T-helper 1 cell (primary cell): ENCODE measurements at places on chromosomes 11 and 22.

GRCh38 chr11:9790703-9791102 lies 126.8 kb downstream of the SWAP70 start:
- no peak for DNase-seq

DNA sequence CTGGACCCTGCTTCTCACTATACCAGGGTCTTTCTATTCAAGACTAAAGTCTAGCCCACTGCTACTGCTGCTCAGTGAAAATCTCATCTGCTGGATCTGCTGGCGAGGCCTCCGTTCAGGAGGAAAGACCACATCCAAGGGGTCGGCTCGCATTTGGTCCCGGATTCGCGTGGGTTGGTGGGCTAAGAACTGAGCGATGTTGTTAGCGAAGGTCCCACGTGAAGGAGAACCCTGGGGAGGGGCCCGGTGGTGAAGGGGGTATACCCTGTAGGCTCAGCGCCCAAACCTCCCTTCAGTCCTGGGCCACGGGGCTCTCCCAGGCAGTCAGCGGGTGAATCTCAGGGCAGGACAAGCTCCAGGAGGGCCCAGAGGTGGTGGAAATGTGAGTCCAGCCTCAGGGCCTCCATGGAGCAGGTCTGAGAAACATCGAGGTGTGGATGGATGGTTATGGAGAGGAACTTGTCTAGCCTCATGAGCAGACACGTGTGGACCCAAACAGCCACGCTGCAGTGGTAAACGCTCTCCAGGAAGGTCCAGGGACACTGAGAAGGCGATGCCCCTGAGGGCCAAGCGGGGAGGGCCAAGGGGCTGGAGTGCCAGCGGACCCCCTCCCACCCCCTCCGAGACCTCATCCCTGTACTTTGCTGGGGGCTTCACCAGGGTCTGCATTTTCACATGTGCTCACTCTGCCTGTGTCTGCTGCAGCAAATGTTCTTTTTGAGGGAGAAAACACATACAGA lies 152.3 kb downstream of the CTTN start:
- DNase-seq: no peak

GRCh38 chr11:122158171-122158570 lies 42.2 kb upstream of the BLID start:
- no peak for DNase-seq

GRCh38 chr11:12480401-12480800 lies 103.0 kb downstream of the PARVA start:
- DNase-seq: no peak

GRCh38 chr11:12090061-12090591 lies 20.3 kb upstream of the MICAL2 start:
- no peak for DNase-seq

GRCh38 chr11:21295508-21295907 lies 626.1 kb downstream of the NELL1 start:
- no peak for DNase-seq

DNA sequence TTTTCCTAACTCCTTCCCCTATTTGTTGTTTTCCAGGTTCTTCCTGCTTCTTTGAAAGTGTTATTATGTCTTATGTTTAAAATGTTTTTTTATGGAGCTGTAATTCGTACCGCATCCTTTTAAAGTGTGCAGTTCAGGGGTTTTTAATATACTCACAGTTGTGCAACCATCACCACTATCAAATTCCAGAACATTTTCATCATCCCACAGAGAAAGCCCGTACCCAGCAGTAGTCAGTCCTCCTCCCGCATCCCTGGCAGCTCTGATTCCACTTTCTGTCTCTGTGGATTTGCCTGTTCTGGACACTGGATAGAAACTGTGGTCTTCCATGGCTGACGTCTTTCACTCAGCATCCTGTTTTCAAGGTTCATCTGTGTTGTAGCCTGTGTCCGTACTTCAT lies 73.7 kb downstream of the JAM3 start:
- no peak for DNase-seq

DNA sequence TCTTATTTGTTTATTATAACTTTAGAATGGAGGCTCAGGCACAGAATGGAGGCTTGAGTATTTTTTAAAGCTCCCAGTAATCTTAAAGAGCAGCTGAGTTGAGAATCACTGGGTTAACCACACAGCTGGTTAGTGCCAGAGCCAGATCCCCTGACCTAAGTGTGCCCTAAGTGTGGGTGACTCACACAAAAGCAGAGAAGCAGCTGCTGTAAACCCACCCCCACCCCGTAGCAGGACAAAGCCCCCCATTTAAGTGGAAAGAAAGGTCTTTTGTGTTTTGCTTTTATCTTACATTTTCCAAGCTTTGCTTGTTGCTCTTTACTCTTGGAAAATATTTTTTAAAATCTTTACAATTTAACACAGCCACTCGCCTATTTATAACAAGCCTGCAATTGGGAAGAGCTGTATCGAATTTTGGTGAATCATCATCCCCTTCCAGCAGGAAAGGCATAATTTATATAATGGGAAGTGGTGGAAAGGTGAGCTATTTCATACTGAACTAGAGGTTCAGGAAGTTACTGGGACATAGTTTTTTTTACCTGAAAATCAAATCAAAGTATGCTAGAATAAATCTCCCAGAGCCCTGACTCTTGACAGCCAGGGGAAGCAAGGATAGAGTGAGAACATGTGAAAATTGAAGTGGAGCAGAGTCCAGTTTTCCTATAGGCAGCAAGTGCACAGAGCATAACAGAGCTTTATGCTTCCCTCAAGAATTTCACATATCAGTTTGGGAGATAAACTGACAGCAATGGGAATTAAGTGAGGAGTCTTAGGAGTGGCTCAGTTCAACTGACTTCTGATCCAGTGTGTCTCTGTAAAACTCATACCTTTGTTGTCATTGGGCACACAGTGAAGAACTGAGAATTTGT lies 405.7 kb downstream of the AASDHPPT start:
- no peak for DNase-seq

GRCh38 chr11:79092791-79093353 lies 348.0 kb downstream of the TENM4 start:
- no peak for DNase-seq

DNA sequence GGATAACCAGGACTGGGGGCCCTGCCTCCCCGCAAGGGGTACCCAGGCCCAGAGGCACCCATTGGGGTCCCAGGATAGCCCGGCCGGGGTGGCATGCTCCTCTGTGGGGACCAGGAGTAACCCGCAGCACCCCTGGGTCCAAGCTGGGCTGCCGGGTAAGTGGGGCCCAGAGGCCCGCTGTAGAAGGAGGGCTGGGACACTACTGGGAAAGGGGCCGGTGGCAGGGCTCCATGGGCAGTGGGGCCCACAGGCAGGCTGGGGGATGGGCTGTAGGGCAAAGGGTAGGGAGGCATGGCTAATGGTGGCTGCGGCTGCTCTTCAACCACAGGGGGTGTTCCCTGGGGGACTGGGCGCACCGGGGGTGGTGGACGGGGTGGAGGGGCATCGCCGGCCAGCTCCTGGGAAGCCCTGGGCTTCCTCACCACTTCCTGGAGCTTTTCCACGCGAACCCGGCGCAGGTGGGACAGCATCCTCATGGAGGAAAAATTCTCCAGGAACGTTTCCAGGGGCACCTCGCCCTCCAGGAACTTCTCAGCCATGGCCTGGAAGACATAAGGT lies 29.1 kb downstream of the VPS37C start:
- no peak for DNase-seq

GRCh38 chr11:64196626-64197025 lies 9.9 kb upstream of the FERMT3 start:
- DNase-seq: no peak

DNA sequence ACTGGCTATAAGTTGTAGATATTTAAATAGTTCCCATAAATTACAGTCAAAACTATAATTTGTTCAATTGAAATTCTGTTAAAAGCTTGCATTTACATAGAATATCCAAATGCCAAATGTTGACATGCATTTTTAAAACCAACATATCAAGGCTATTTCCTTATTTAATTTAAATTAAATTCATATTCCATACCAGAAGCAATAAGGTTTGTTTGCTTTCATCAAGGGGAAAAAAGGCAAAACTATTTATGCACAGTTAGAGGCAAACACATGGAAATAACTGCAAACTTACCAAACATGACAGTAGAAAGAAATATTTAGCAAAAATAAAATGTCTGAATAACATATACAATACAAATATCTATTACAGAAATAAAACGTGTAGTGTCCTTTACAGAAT lies 1581.2 kb upstream of the TENM4 start:
- no peak for DNase-seq

DNA sequence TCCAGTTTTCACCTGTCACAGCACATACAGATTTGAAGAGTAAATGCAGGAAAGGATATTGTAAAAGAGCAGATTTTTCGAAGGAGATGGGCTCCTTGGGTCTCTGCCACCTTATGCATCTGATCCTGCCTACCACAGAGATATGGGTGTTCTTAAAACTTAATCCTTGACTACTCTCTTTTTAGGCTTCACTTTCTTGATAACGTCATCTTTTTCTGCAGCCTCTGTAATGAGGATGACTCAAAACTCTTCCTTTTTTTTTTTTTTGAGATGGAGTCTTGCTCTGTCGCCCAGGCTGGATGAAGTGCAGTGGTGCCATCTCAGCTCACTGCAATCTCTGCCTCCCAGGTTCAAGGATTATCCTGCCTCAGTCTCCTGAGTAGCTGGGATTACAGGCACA lies 7.8 kb downstream of the PRR14L start:
- DNase-seq: no peak

DNA sequence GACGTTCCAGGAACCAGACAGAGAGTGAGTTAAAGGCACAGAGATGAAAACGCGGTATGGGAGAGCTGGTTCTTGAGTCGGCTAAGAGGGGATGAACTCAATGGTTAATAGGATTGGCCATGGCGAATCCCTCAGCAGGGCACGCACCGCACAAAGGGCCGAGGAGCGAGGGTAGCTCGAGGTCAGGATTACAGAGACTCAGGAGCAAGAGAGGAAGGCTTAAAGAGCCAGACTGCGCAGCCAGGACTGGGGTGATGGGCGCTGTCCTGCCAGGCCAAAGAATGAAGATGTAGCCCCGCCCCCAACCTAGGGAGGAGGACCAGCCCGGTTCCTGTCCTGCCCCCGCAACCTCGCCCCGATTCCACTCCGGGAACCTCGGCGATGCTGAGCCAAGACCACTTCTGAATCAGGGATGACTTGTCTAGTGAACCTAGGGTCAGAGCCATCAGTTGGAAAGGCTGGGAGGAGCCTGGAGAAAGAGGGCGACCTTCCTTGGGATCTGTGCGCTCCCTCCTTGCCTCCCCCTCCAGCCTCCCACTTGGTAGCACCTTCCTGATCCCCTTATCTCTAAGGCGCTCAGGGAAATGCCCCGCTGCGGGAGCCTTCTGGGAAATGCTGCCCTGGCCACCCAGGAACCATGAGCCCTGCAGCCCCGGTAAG lies at the start of gene PLEKHB1:
Gene PLEKHB1, plus strand, starts transcription at position 610 of the 660 bp plus-strand sequence. Its CDS starts 28 bp downstream, at position 638.
- no peak for DNase-seq

GRCh38 chr11:102488208-102488607 lies 35.6 kb upstream of the TMEM123 start:
- no peak for DNase-seq

- DNase-seq: no peak
These were observed 8.3 kb downstream of the FXYD2 start for GRCh38 chr11:117816151-117816741.

DNA sequence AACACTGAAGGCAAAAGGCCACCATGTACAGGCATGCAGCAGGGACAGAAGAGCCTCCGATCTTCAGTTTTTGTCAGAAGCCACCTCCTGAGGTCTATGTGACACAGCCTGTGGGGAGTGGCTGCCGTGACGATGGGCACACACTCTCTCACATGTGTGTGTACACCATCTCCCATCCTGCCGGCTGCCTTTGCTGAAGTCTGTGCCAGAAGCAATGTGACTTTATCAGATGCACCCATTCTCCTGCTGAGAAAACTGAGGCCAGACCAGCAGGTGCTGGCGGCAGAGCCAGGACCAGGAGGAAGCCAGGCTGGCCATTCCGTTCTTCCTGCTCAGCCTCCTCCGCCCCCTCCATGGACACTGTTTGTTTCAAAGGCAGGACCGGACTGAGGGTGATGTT lies 16.7 kb downstream of the SHANK2 start:
- no peak for DNase-seq

GRCh38 chr22:25363474-25363873 lies 144.0 kb downstream of the CRYBB2 start:
- DNase-seq: no peak

DNA sequence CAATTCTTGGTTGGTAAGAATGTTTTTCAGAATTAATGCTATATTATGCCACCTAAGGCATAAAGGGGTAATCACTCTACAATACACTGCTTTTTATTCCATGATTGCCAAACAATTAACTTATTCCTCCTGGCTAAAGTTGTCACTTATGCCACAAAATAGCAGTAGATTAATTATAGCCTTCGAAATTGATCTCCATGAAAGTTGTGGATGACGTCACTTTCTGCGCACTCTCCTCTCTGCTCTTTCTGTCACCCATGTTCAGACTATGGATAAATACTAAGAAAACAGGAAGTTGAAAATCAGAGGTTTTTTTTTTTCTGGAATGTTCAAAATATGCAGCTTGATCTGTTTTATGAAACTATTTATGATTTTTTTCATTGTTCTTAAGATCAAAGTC lies 790.1 kb upstream of the CNTN5 start:
- no peak for DNase-seq

DNA sequence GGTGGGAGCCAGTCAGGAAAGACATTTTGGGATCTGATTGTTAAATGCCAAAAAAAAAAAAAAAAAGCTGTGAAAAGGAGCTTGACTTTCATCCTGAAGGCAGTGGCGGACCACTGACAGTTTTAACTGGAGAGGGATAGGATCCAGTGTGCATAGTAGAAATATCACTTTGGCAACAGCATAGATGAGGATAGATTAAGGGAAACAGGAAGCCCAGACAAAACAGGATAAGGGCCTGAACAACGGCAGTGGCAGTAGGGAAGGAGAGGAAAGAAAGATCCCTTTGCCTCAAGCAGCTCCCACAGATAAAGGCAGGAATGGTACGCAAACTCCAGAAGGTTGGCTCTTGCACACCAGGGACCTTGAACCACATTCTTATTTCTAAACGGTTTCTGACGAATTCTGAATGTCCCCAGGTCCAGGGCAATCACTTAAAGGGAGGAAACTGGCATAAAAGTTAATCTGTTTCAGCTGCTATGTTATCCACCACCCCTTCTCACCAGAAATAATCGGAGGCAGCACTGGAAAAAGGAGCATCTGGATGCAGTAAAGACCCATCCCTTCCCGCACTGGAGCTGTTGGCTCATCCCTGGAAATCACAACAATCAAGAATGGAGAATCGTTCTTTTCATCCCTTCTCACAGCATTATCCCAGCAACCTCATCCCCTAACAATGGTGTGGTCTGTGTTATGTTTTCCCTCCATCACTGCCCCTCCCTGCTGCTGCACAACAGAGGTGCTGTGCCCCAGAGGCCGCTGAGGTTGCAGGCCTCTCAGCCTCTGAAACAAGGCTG lies 99.1 kb downstream of the GAB2 start:
- DNase-seq: no peak
